ENCODE measurements at places on chromosomes 6 and 20.

DNA sequence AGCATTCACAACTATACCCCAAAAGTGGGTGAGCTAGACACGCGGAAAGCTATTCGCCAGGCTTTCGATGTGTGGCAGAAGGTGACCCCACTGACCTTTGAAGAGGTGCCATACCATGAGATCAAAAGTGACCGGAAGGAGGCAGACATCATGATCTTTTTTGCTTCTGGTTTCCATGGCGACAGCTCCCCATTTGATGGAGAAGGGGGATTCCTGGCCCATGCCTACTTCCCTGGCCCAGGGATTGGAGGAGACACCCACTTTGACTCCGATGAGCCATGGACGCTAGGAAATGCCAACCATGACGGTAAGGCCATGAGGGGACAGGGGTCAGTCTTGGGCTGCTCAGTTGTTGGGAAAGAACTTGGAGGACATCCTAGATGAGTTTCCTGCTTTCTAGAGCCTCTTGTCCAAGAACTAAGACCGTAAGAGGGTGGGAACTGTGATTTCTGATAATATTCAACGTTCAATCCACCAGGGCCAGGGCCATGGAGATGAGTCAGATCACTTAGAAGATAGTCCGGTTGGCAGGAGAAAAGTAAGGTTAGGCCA lies 23.4 kb downstream of the MMP24OS start:
- DNase-seq, result no peak

GRCh38 chr6:16713597-16713996 lies 47.7 kb downstream of the ATXN1 start:
- DNase-seq, result no peak

GRCh38 chr6:165662041-165662748 lies 846 bp downstream of the PDE10A start:
- DNase-seq, result no peak

DNA sequence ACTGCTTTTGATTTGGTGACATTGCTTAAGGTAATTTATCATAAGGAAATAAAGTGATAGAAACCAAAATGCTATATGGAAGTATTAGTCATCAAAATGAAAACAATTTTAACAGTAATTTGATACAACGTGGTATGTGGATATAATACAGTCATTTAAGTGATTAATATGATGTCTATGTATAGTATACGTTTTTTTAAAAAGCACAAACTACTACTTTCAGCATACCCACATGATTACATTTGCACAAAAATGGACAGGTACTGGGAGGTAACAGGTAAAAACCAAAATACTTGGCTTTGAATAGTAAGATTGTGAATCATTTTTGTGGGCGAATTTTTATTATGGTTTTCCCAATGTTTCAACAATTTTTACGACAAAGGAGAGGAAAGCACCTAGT lies 97.6 kb downstream of the OGFRL1 start:
- no peak for DNase-seq

GRCh38 chr20:61567204-61567603 lies 315.1 kb downstream of the CDH4 start:
- no peak for DNase-seq

GRCh38 chr20:1631309-1632151 lies 11.7 kb upstream of the SIRPB1 start:
- no peak for DNase-seq

GRCh38 chr6:135922174-135922573 lies 70.7 kb downstream of the PDE7B start:
- peak; percentile 55 for DNase-seq

DNA sequence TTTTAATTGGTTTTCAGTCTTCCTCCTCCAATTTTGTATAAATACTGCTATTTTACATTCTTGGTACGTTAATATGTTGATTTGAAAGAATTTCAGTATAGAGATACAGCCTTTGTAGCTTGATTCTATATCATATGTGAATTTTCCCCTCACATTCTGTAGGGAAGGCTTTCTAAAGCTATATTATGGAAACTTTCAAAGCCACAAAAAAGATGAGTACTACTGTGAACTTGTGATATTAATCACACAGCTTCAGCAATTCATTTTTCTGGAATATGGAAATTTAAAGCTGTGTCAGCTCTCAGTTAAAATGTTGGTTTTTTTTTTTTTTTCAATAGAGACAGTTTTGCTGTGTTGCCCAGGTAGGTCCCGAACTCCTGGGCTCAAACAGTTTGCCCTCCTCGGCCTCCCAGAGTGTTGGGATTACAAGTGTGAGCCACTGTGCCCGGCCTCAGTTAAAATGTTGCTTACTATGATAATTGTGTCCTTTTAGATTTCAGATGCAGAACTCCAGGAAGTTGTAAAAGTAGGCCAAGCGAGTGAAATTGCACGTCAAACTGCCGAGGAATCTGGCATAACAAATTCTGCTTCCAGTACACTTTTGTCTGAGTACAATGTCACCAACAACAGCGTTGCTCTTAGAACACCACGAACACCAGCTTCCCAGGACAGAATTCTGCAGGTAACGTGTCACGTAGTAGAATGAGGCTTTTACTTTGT lies 20.6 kb downstream of the CDC5L start:
- no peak for DNase-seq

DNA sequence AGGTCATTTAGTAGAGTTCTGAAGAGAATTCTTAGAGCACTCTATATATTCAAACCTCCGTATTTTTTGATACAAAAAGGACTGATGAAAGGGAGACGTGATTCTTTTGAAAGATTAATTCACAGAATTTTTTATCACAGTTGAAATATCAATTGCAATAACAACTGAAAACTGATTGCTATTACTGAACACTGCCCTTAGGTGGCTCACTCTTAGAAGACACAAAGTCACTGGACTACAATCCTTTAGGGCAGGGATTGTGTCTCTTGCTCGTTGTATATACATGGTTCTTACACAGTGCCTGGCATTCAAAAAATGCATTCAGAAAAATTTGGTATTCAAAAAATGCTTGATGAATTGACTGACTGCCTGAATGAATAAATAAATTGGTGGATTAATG lies 17.1 kb upstream of the CALHM6 start:
- no peak for DNase-seq

DNA sequence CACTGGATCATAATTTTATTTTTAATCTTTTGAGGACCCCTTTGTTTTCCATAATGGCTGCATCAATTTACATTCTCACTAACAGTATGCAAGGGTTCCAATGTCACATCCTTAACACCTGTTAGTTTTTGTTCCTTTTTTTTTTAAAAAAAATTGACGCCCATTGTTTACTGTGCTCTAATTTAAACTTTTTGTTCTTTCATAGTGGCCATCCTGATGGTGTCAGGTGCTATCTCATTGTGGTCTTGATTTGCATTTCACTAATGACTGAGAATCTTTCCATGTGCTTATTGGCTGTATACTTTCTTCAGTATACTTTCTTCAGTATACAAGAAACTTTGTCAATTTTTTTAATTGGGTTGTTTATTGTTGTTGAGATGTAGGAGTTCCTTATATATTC lies 347.0 kb downstream of the RNGTT start:
- no peak for DNase-seq

GRCh38 chr20:25592135-25592852 lies 7.0 kb upstream of the NINL start:
- DNase-seq, result no peak

DNA sequence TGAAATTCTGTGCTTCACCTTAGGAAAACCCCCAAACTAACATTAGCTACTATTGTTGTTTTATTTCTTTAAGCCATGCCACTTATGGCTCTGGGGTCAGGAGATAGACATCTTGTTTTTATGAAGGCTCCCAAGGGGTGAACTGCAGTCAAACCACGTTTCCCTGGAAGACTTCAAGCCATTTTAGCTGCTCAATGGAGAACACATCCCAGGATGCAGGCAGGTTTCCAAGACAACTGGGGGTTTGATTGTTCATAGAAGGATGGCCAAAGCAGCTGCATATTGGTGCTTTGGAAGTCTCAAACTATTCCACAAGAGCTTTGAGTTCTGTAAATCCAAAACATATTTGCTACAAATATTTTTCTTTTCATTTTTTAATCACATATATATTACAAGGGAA lies 818.0 kb downstream of the MAFB start:
- DNase-seq, result no peak

DNA sequence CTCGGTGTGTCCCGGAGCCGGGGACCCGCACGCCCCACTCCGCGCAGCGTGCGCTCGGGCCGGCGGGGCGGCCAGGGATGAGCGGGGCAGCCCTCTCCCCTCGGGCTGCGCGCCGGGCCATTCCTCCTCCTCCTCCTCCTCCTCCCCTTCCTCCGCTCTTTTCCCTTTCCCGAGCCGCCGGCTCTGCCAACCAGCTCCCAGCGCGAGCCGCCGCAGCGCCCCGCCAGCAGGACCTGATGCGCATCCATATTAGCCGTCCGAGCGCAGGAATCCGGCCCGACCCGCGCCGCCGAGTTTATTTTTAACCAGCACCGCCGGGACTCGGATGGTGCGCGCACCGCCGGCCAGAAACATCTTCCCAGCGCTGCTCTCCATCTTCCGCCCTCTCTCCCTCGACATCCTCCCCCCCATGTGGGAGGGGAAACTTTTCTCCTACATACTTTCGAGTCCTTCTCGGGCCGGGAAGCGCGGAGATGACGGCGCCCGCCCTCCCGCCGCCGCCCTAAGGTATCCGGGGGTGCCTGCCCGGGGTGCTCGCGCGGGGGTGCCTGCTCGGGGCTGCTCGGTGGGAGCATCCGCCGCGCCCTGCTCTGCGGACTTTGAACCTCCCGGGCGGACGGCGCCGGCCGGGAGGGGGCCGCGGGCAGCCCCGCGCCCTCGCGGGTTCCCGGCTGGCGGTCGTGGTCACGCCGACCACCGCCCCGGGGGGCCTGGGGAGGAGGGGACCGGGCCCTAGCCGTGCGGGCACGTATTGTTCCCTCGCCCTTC lies 619 bp downstream of the RREB1 start:
- peak; percentile 51 for DNase-seq

- DNase-seq, result no peak
Observed at GRCh38 chr20:51628533-51629398, 86.2 kb upstream of the NFATC2 start.

DNA sequence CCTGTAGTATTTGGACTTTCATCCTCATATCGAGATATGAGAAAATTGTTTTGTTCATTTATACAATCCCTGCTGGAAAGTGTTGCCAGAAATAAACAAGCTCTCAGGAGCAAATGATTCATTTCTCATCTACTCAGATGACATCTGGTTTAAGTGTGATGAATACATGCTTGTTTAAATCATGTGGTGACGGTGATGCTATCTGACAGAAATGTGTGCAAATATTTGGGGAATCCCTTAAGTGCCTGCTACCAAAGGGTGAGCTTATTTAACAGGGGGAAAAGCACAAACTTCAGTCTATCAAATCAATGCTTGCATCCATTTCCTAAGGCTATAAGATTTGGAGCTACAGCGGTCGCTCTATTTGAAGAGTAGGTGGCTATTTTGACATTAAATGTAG lies 368.3 kb upstream of the SASH1 start:
- no peak for DNase-seq

DNA sequence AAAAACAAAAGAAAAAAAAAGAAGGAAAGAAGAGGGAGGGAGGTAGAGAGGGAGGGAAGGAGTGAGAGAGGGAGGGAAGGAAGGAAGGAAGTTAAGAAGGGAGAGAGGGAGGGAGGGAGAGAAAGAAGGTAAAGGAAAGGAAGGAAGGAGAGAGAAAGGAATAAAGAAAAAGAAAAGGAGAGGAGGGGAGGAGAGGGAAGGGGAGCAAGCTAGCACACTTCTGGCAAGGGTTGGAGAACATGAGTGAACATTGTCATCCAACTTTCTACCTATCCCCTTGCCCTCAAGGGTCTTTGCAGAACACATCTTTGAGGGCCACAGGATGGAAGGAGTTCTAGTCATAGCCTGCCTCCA lies 34.1 kb upstream of the IL17A start:
- no peak for DNase-seq

DNA sequence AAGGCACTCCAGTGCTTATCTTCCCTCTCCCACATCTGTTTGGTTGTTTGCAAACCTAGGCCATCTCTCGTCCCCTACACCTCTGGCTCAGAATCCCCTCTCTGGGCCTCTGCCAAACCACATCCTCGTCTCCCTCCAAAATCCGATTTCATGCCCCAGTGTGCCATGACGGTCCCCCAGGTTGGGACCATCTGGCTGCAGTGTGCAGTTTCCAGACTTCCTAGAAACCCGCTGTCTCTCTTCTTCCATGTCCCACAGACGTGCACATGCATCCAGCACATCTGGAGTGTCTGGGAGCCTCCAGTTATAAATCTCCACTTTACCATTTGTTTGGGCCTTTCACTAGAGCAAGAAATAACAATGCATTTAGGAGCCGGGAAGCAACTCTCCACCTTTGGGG lies 316.2 kb downstream of the KIF16B start:
- DNase-seq, result no peak

DNA sequence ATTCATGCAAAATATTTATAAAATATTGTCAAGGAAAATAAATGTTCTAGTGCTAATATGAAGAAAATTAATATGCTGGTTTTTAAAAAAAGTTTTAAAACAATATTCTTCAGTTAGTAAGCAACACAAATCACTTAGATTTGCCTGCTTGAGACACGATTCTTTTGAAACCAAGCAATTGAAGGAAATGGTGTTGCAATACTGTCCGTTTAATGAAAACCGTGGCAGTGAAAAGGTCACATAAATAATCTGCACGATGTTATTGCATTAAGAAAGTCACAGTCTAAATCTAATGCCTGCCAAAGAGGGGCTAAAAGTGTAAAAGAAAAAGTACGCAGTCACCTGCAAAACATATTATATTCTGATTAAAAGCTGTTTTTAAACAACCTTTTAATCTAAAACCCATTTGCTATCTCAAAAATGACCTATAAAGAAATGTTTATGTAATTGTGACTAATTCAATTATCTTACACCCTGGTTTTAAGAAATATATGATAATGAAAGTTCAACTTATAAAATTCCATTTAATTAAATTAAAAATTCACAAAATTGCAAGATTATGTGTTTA lies 143.0 kb downstream of the GMDS start:
- no peak for DNase-seq

GRCh38 chr6:128586095-128586494 lies 65.7 kb upstream of the PTPRK start:
- DNase-seq, result no peak

GRCh38 chr6:9540534-9541126 lies 874.2 kb downstream of the TFAP2A start:
- peak; percentile 65 for DNase-seq

DNA sequence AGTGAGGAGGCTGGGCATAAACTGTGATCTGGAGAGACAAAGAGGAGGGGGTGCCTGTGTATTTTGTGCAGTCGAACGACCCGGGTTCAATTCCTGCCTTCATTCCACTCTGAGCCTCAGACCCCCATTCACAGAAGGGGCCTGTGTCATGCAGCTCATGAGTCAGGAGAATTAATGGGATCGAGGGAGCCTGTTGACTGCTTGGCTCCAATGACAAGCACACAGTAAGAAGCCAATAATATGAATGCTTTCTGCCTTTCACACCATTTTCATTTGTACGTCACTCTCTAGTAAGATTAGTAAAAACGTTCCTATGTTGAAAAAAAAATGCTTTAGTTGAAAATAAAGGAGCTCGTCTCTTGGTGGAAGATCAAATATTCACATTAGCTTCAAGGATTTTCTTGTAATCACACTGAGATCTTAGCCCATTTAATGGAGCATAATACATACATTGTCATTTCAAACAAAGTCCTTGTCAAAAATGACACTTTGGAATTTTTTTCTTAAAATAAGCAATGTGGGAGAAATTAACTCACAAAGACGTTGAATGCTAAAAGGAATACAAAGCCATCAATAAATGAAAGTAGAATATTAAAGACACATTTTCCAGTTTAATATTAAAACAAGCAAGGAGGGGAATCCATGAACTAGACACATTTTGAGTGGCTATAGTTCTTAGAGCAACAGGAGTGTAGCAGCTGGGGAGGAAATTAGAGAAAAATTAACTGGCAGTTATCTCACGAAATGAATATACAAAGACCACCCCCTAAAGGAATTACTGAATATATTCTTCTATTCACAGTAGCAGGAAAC lies 246.7 kb upstream of the AFDN start:
- DNase-seq, result no peak
